ENCODE measurements at places on chromosomes 6 and 20.

DNA sequence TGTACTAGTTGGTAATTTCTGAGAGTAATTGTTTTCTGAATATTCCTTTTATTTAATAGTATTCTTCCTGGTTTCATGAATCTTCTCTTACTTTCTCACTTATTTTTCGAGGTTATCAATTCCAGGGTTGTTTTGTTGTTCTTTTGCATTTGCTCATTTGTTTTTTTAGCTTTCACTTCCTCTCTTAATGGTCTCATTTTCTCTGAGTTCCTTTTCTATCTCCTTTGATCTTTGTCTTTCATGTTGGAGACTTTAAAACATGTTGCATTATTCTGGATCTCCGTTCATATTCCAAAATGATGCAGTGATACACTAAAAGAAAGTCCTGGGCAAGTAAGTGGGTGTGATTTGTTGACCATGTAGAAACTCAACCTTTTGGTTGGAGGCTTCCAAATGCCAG is 345.3 kb upstream of the SLC35B3 start:
- DNase-seq, result no peak

DNA sequence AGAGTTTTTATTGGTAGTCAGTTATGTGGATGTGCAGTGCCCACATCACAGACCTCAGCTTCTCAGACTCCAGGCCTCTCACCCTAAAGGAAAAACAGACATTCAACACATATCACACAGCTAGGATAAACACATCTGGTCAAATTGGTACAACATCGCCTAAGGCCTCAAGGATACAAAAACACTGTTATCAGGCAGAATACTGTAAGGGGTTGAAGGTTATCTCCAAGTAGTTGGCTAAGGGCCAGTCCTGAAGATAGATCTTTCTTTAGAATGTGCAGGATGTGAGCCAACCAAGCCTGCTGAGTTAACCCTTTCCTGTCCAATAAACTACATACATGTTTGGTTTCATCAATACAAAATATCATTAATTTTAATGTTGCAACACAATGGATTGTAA is 308.4 kb upstream of the GJE1 start:
- no peak for DNase-seq

DNA sequence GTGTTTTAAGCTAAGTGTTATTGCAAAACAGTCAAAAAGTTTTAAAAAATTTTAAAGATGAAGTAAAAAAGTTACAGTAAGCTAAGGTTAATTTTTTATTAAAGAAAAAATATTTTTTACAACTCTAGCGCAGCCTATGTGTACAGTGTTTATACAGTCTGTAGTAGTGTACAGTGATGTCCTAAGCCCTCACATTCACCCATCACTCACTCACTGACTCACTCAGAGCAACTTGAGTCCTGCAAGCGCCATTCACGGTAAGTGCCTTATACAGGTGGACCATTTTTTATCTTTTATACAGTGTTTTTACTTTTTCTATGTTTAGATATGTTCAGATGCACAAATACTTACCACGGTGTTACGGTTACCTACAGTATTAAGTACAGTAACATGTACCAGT is 83.4 kb upstream of the STMND1 start:
- DNase-seq, result no peak

- no peak for DNase-seq
These were observed 116.8 kb upstream of the SASH1 start for GRCh38 chr6:148225871-148226270.
